GM18507 (cell line): ENCODE measurements at places on chromosomes 13 and 19.

DNA sequence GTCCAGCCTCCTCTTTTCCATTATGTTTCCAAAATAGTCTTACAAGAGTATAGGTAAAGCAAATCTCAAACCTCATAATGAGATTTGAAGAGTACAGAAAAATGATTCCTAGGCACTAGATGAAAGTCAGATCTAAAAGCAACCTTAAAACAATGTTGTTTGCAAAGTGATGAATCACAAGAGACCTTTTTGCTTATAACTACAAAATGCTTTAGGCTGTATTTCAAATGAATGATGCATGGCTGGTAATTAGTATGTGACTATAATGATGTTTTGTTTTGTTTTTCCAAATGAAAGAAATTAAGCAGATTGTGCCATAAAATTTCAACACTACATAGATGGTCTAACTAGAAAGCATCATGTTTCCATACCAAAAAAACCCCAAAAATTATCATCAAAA lies 272.7 kb downstream of the DIAPH3 start:
- no peak for DNase-seq

DNA sequence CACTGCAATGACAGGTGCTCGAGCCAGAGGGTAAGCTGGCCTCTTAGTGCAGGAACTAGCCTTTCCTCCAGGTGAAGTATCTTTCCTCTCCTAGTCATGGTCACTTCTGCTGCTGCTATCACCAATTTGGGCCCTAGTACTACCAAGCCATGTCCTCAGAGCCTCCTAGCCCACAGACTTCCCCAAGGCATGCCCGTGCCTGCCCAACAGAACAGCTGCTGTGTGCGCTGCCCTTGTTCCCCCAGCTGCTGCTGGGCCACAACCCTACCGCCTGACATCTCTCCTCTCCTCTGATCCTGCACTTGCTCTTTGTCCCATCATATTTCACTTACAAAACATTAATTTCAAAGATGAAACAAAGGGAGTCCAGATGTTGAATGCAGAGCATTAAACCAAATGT lies 168.5 kb upstream of the FREM2 start:
- DNase-seq, result no peak

DNA sequence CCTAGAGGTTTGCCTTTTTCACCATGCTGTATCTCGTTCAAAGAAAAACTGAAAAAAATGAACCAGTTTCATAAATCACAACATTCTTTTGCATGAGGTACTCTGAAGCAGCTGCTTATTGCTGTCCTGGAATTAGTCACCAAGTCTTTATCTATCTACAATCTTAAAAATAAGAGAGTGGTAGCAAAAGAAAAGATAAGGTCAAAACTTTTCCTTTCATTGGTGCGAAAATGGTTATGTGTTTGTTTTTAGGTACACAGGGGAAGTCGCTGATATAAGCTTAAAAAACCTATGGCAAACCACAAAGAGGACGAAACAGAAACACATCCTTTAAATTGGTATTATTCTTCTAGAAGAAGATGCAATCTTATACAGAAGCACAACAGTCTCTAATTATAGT lies 20.7 kb downstream of the OBI1 start:
- DNase-seq, result no peak

DNA sequence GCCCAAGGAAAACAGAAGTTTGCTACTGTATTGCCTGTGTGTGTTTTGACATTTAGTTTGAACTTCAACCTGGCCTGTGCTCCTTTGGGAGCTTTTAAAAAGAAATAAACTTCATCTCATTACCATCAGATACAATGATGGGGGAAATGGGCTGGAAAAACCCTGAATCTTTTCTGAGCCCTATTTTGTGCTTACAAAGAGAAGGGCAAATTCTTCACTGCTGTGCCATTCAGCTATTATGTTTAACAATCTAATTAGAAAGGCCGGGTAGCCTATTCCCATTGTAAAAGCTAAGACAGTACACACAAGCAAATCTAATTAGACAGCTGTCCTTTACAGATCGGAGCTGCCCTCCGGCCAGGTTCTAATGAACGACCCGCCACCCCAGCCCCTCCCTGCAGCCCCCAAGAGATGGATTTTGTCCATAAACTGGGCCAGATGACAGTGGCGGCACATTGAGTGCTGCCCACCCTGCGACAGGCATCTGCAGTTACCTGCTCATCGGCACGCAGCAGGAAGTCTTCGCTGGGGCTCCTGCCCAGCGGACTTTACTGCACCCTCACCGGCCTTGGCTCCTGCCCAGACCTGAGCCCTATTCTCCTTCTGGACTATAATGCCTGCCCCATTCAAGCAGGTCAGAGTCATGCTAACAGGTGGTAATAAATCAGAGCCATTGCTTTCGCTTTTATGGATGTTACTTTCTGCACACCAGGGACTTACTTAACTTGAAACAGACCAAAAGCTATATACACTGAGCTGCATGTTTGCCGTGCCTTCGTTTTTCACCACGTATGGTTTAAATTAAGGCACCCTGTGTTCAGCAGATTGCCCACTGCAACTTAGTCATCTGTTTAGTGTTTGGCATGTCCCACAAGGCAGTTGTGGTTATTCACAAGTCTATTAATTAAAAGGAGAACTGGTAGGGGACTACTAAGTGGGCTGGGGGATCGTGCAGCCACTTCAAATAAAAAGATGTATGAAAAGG lies 549.6 kb downstream of the FGF9 start:
- DNase-seq, result no peak

- DNase-seq, result no peak
Measured at GRCh38 chr13:75547917-75548316, 1.7 kb upstream of the UCHL3 start.

GRCh38 chr13:110820322-110820721 lies 94.5 kb downstream of the ANKRD10 start:
- no peak for DNase-seq

DNA sequence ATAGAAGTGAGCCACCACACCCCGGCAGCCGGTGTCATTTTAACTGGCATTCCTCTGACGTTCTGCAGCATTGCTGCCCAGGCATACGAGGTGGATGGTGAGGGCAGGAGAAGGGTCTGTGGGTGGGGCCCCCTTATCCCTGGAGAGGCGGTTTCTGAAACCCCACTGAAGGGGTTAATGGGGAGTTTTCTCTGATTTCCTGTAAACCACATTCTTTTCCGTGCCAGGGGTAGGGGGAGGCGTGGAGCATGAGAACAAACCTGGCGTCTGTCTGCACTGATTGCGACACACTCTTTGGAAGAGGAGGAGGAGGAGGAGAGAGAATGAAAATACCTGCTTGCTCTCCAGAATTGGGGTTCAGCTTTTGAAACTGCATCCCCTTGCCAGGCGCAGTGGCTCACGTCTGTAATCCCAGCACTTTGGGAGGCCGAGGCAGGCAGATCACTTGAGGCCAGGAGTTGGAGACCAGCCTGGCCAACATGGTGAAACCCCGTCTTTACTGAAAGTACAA lies 2.7 kb upstream of the C3 start:
- DNase-seq, result no peak

- DNase-seq, result no peak
Measured at GRCh38 chr19:1079566-1080111, 12.7 kb downstream of the ARHGAP45 start.

DNA sequence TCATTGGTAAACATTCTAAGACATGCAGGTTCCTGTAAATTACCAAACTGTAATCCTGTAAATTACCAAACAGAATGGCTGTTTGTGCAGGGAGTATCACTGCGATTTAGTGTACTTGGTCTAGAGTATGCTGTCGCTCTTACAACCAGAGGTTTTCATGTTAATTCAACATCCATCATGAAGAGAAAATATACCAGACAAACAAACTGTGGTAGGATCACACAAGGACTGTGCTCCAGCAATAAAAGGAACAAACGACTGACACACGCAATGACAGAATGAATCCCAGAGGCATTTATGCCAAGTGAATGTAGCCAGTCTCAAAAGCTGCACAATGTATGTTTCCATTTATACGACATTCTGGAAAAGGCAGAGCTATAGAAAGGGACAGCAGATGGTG lies 31.2 kb downstream of the RFX2 start:
- no peak for DNase-seq

DNA sequence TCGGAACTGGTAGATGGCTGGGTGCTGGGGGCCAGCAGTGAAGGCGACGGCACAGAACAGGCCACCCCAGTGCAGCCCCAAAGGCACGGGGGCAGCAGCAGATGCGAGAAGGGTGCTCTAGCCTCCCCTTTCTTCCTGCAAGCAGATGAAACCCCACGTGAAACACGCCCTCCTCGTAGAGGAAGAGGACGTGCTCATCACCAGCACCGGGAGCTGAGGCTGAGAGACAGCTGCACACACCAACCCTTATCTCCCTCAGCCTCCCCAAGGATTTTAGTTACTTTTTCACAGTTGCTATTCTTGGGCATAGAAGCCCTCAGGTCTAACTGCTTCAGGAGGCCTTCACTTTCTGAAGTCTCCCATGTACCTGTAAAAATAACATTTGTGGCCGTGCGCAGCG lies 11.9 kb downstream of the ZNF787 start:
- no peak for DNase-seq

GRCh38 chr13:66655847-66656454 lies 574.2 kb downstream of the PCDH9 start:
- DNase-seq, result no peak

GRCh38 chr19:57191141-57192076 lies at the start of gene ZNF264:
TSS of gene ZNF264 (plus strand) at chr19:57191500. CDS start at chr19:57191914, 414 bp downstream.
- peak; percentile 77 for DNase-seq

GRCh38 chr13:112153846-112154245 lies 86.9 kb downstream of the SOX1 start:
- no peak for DNase-seq

GRCh38 chr13:69872321-69873047 lies 235.1 kb upstream of the ATXN8OS start:
- DNase-seq, result no peak
